Cortex of kidney (tissue), 1 donor: ENCODE measurements at places on chromosomes 11 and 22.

DNA sequence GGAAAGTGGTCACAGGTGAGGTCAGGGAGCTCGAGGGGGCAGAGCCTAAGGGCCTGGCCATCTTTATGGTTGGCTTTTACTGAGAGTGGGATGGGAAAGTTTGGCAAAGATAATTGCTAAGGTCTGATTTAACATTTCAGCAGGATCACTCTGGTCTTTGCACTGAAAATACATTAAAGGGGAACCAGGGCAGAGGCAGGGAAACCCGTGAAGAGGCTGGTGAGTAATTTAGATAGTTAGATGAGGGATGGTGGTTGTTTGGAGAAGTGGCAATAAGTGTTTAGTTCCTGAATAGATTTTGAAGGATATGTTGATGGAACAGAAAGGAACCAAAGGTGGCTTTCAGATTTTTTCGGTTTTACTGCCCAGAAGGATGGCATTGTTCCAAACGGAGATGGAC lies 50.8 kb downstream of the SCN3B start:
- DNase-seq: no peak

GRCh38 chr11:64856382-64857227 lies 12.2 kb upstream of the CDC42BPG start:
- DNase-seq: no peak

DNA sequence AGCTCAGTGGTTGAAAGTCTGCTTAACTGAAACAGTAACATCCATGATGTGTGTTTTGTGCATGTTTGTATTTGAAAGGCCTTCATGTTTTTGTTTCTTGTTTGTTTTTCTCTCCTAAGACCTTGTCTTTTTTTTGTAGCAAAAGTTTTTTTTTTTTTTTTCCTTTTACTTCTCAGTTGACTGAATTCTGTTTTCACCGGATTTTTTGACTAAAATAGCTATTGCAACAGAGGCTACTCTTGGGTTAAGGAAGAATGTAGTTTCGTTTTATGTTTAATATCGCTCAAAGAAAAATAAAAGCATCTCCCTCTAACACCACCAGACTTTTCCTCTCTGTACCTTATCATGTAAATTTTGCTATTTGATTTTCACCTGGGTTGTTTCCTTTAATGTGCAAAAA lies 15.1 kb downstream of the APOL6 start:
- DNase-seq: no peak

GRCh38 chr11:119491753-119492510 lies 69.0 kb upstream of the THY1 start:
- no peak for DNase-seq

DNA sequence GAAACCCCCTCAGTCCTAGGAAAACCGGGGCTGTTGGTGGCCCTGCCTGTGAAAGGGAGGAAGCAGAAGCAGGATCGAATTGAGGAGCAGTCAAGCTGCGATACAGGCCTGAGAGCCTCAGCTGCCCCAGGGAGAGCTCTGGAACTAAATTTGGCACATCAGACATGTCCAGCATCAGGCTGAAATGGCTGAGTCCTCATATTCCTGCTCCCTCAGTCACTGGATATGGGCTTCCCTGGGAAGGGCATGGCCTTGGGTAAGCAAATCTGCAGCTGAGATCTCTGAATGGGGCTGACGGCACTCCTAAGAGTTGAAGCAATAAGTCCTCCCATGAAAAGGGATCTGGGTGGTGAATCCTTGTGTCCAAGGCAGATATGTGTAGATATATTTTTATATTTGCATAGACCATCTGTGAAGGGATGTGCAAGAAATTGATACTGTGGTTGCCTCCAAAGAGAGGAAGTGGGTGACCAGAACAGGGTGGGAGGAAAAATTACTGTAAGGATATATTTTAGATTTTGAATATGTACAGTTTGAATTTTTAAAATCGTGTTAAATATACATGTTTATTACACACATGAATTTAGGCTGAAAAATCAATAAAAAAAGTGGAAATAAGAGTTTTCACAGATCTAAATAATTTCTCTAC lies 45.5 kb downstream of the APIP start:
- no peak for DNase-seq

DNA sequence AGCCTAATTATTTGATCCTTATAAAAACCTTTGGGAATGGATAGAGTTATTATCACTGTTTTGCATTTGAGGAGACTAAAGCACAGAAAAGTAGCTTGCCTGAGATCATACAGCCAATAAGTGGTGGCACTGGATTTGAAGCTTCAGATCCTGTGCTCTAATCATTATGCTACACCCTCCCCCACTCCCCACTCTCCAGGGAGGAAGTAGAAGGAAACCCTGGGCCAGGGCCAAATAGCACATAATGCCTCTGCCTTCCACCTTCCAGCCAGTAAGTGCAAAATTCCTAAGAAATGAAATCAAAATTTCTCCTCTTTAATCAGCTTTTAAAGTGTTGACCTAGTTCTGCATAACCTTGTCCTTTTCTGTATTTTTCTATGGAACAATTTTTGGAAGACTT lies 61.6 kb downstream of the SIK2 start:
- no peak for DNase-seq

- DNase-seq: no peak
Measured at GRCh38 chr11:97637701-97638100, 1247.9 kb downstream of the JRKL start.

- DNase-seq: no peak
Measured at GRCh38 chr11:19785265-19785664, 72.6 kb downstream of the NAV2 start.

GRCh38 chr11:130211144-130211543 lies 51.6 kb downstream of the ST14 start:
- no peak for DNase-seq

DNA sequence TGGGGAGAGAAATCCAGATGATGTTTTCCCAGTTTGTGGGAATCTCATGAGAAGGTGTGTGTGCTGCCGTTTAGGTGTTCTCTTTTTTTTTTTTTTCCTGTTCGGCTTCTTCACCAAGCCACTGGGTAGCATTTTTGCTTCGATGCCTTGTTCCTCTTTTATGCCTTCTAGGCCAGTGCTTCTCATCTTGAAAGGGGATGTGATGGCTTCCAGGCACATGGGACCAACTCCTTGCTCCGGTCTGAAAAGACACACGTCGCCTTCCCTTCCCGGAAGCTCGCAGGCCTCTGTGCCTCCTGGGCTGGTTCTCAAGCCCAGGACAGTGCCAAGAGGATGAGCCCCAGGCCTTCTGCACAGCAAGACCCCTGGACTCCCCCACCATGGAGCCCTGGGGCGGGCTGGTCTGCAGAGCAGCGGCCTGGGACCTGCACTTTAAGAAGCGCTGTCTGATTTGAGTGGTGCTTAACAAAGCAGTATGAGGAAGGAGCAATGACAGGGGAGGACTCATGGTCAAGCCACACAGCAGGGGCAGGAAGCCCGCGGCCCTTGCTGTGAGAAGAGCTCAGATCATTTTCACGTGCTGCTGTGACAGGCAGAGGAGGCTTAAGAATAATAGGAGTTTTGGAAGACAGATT lies 158.8 kb downstream of the MPPED1 start:
- DNase-seq: no peak

DNA sequence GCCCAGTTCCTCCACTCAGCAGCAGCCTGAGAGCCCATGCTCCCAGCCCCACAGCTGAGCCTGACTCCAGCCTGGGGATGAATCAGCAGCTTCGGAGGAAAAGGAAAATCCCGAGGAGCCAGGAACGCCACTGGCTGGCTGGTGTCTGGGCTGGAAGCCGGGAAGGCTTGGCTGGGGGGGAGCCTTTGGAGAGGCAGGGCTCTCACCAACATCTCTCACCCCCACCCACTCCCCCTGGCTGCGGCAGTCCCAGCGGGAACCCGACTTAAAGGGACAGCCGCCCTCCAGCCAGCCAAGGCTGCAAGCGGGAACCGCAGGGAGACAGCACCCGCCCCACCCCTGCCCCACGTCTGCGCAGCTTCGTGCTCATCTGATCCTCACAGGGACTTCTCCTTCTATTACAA lies 28.4 kb downstream of the KIAA0930 start:
- DNase-seq: no peak

DNA sequence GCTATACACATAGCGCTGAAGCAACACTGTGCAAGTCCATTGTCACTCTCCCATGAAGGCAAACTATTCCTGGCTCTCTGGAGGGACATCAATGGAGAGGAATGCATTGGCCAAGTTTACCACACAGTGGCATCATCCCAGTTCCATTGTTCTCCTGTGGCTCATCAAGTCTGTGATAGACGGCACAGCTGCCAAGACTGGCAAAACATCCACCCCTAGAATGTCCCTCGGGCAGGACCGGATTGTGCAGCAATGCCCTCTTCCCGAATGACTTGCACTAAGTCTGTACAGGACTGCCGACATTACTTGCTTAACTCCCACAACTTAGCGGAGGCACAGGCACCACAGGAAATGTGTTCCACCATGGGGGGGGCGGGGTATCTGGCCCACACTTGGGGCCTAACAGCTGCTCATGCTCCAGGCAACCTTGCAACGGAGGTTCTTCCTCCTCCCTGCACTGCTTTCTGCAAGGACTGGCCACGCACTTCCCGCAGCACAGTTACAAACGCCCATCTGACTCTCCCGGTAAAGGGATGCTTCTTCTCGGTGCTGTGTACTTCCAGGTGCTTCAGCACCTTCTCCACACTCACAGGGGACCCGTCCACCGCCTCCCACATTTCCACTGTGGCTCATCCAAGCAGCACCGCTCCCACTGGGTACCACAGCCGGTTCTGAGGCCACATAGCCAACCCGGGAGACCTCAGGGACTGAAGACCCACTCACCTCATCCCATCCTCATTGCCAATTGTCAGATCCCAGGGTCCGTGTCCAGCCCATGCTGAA lies 1309.6 kb upstream of the RAG2 start:
- DNase-seq: no peak

DNA sequence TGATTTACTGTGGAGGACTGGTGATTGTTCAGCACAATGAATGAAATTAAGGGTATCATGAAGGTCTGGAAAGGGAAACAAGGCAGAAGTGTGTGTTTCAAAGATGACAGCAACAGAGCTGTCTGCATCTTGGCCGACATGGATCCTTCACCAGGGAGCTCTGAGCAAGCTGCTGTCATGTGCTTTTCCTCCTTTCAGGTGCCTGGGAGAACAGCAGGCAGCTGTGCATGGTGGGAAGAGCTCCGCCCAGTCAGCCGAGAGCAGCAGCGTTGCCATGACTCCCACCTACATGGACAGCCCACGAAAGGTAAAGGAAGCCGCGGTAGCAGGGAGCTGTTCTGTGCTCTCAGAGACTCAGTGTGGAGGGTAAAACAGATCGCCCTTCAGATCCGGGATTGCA lies 87.1 kb upstream of the YWHAH start:
- DNase-seq: no peak

GRCh38 chr11:70603114-70603755 lies 204.9 kb downstream of the CTTN start:
- DNase-seq: no peak

- no peak for DNase-seq
Measured at GRCh38 chr11:76578654-76579055, 91.9 kb downstream of the LRRC32 start.

- DNase-seq: no peak
Measured at GRCh38 chr22:38455076-38455529, at the start of gene KCNJ4. KCNJ4 (minus strand) TSS chr22:38455199; CDS start chr22:38428132, 27,067 bp downstream.
